Cortex of kidney (tissue), 1 donor: ENCODE measurements at places on chromosomes 1 and 21.

DNA sequence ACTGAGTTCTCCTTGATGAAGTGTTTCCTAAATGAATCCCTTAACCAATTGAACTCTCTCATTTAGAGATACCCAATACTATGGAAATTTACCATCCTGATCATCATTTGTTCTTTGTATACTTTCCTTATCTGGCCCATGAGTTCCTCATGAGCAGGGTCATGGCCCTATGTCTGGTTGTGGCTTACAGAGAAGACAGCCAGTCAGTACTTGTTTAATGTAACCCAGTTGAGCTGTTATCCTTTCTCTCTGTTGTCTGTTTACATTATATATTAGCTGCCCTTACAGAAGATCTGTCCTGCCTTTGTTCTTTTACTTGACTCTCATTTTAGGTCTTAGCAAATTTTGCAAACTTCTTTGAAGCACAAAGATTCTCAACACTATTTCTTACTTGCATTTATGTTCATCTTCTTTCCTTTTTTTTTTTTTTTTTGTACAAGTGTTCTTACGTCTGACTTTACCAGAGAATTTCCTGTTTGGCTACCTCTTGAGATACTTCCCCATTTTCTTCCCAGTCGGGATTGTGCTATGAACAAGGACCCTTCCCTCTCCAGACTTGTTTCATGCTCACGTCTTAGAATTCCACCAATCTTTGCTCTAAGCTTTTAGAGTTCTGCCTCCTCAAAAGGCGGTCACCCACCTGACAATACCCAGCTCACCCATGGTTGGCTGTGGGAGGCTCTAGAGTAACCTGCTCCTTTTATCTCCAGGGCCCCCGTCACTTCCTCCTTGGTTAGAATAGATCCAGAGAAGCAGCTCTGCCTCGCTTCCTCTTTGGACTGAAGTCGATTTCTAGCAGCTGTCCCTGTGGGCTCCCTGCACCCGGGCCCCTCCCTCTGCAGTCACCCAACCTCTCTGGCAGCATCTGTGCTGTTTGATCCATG lies 53.6 kb upstream of the RUNX1 start:
- no peak for DNase-seq

DNA sequence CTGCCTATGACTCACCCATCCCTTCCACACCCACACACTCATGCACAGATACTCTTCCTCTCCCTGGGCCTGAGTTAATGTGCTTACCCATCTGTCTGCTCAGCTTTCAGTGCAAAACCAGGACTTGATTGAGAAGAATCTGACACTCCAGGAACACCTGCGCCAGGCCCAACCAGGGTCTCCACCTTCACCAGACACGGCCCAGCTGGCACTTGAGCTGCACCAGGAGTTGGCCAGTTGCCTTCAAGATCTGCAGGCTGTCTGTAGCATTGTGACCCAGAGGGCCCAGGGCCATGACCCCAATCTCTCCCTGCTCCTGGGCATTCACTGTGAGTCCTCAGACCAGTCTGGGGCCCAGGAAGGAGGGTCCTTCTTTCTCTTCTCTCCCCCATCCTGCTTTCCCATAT lies 3.5 kb upstream of the SH3BGRL3 start:
- no peak for DNase-seq

GRCh38 chr21:36065497-36066036 lies 4.3 kb upstream of the CBR1 start:
- no peak for DNase-seq

DNA sequence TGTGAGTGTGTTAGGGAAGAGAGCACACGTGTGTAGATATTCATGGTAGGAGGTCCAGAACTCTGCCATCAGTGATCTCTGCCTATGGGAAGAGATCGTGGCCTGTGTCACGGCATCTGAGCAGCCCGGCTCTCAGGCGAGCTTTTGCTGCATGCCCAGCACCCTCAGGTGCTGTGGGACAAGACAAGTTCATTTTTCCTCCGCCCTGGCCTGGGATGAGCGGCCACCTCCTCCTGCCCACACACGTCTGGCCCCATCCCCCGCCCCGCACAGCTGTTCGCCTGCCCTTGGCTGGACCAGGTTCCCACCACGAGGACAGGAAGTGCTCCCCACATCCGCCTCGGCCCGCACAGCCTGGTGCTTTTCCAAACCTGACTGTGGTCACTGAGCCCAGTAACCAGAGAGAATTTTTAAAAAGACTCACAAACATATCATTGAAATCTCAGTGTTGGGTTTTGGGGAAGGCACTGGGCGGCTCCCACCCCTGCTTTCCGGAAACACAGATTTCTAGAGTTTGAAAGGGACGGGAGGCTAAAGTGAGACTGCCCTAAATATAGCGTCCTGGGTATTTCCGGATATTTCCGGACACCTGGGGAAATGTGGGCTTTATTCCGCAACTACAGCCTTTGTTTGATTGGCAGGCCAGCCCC lies 18.0 kb downstream of the BMP8A start:
- no peak for DNase-seq
